ENCODE measurements at places on chromosomes 7 and 10.

- no peak for DNase-seq
Measured at GRCh38 chr10:87691506-87692070, 31.9 kb downstream of the PAPSS2 start.

DNA sequence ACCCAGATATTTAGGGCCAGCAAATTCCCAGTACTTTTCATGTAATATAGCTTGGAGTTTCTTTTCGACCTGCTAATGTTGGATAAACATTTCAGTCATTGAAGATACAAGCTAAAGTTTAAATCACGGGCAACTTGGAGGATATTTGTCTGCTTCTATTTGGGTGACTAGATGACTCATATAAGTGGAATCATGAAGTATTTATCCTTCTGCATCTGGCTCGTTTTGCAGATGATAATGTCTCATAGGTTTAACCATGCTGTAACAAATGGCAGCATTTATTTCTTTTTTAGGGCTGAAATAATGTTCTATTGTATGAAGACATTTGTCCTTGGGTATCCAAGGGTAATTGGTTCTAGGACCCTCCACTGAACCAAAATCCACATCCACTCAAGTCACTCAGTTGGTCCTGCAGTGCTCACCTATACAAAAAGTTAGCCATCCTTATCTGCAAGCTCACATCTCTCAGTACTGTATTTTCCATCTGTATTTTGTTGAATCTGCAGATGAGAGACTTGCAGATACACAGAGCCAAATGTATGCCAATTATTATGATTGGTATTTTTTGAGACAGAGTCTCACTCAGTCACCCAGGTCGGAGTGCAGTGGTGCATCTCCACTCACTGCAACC lies 187.2 kb upstream of the CSTF2T start:
- no peak for DNase-seq

DNA sequence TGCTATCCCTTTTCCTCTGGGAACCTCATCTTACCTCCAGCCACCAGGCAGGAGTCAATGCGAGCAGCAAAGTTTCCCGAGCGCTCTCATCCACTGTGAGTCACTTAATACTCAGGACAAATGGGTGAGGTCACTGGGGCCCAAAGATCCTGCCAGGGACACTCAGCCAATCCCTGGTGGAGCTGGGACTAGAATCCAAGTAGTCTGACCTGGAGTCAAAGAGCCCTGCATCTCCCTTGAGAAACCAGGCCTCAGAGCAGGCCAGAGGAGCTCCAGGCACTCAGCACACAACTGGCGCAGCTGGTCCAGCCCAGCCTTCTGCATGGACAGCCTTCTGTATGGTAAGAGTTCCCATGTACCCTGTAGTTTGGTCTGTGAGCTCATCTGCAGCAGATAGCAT lies 142.3 kb downstream of the MAPK8 start:
- DNase-seq, result no peak

- no peak for DNase-seq
Measured at GRCh38 chr7:66183700-66184099, 21.4 kb upstream of the TPST1 start.

GRCh38 chr7:16634271-16634738 lies 11.2 kb downstream of the ANKMY2 start:
- no peak for DNase-seq

DNA sequence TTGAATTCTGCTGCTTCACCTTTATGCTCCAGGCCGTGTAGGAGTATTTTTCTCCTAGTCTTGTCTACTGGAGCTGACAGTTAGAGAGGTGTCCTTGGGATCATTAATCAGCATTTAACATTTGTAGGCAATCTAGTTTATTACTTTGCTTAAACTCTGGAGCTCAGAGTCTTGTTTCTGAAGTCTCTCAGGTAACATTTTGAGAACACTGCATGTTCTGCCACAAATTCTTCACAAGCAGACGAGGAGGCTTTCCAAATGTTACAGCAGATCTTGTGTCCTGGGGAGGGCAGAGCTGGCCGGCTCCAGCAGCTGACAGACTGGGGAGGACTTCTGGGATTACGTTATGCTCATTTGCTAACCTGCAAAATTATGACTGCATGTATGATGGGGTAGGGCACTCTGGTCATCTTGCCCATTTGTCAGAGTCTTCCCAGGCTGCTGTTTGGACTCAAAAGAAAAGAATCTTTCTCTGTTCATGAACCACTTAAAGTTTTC lies 50.5 kb downstream of the GALNT17 start:
- DNase-seq, result no peak

GRCh38 chr10:118106426-118106825 lies 59.7 kb upstream of the RAB11FIP2 start:
- DNase-seq, result no peak

DNA sequence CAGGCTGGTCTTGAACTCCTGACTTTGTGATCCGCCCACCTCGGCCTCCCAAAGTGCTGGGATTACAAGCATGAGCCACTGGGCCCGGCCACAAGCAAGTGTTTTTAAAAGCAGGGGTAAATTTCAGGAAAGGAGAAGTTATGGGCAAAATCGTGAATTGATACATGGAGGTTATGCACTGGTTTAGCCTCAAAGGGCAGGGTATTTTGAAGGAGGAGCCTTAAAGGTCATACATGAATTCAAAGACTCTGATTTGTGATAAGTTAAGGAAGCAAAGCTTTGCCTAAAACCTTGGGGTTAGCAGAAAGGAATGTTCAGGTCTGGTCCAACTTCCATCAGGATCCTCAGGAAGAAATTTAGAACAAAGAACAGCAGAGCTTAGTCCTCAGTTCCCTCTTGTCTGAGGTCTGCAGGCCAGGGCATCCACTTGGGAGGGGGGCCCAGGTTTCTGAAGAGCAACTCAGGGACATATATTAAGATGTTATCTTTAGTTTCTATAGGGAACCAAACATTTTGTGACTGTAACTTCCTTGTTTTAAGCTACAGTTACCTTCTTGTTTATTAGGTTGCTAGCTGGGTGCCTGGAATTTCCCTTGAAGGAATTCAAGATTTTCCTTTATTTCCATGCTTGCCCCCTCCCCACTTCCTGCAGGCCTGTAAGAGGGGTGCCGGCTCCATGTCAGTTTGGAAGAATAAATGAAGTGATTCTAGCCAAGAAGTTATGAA lies 2.8 kb upstream of the REPIN1 start:
- no peak for DNase-seq

GRCh38 chr7:107007007-107007891 lies 37.3 kb upstream of the PRKAR2B start:
- no peak for DNase-seq

- DNase-seq, result no peak
Measured at GRCh38 chr7:148242294-148242821, 348.2 kb upstream of the C7orf33 start.

- no peak for DNase-seq
Measured at GRCh38 chr10:1538121-1538520, 199.2 kb downstream of the ADARB2 start.

DNA sequence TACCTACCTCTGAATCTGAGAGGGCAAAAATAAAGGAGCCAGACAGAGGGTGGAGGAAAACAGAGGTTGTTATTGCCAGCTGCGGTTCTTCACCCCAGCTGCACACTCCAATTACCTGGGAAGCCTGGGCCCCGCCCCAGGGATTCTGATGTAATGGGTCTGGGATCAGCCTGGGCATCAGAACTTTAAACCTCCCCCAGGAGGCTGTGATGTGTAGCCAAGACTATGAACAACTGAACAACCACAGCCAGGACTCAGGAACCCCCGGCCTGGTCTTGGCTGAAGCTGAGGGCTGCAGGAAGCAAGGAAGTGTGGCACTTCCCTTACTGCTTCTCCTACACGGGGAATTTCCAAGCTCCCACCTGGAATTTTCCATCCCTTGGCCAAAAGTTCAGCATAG lies 89.3 kb downstream of the HIP1 start:
- DNase-seq, result no peak

GRCh38 chr10:127532659-127533058 lies 16.4 kb upstream of the NPS start:
- no peak for DNase-seq

DNA sequence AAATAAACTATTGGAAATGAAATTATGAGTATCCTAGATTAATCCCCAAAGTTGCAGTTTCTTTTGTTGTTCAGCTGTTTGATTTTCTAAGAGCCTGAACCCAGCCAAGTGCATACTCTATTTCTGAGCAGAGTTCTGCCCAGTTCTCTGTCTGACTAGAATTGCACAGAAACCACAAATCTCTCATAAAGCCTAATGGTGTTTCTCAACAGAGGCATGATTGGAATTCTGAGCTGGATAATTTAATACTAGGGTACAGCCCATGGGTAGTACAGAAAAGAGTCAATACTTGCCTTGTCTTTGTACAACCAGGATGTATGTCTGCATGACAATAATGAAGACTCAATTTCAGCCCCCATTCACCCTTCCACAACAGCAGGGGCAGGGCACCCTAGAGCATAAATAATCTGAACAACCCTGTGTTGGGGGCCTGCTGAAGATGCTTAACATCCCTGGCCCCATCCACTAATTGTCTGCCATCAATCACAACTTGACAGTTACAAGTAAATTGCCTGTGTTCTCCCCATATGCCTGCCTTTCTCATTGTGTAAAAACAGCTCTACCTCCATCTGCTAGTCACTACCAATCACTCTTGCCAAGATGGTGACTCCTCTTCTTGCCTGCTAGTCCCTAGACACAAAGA lies 114.4 kb downstream of the NPSR1 start:
- no peak for DNase-seq

- no peak for DNase-seq
Measured at GRCh38 chr10:132167041-132167674, 19.6 kb upstream of the DPYSL4 start.

- DNase-seq, result no peak
Measured at GRCh38 chr7:122677149-122677548, 21.8 kb downstream of the RNF133 start.

DNA sequence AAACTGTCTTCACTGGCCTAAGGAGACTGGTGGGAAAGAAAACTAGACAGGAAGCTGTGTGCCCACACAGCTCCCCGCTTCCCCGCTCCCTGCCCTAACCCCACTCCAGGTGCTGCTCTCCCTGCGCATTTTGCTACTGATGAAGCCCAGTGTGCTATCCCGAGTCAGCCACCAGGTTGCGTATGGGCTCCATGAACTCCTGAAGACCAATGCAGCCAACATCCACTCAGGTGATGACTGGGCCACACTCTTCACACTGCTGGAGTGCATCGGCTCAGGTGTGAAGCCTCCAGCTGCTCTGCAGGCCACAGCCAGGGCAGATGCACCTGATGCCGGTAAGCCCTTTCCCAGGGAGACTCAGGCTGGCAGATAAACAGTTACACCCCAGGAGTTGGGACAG lies 20.3 kb upstream of the NFKB2 start:
- DNase-seq, result no peak

DNA sequence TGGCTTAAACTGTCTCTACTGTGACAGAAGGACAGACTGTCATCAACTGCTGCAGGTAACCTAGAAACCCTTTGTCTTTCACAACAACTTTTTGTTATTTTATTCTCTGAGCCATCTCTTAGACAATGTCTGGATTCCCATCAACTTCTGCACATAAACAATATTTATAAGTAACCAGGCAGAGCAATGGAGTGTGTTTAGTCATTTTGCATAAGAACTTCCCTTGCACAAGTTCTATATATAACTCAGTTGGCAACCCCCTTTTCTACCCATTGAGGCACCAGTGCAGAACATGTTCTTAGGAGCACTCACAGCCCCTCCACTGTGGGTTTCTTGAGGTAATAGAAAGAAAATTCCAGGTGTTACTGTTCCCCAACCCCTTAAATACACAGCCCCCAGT lies 65.0 kb upstream of the IL6 start:
- no peak for DNase-seq

GRCh38 chr7:76397409-76398183 lies 11.9 kb downstream of the SSC4D start:
- peak; percentile 70 for DNase-seq

DNA sequence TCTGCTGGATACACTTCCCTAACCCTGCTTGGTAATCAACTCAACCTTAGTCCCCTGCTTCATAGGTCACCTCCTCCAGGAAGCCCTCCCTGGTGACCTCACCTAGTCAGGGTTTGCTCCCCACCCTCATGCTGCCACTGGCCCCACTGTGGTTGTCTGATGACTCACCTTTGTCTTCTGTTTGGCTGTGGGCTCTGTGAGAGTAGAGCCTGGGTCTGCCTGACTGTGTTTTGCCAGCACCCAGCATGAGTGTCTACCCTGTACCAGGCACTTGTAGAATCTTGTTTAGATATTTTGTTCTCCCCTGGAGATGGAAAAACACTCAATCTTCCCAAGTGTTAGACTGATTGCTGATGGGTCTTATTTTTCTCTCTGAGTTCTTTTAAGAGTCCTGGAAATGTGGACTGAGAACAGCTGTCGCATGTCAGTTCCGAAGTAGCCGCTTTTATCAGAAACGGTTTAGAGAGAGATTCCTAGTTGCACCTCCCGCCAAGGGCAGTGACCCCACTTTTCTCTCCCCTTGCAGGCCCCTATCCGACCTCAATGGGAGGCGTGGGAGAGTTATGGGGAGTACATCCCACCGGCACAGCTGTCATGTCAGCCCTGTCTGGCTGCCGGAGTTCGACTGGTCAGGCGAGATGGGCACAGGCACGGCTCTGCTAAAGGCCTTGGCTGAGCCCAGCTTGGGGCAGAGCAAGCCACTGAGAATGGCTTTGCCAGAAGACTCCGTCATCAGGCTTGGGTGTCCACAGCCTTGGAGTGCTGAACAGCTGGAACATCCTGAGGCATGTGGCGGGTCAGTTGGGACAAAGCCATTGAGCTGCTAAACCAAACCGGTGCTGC lies 134.3 kb downstream of the GRK5 start:
- DNase-seq, result peak; percentile 37

DNA sequence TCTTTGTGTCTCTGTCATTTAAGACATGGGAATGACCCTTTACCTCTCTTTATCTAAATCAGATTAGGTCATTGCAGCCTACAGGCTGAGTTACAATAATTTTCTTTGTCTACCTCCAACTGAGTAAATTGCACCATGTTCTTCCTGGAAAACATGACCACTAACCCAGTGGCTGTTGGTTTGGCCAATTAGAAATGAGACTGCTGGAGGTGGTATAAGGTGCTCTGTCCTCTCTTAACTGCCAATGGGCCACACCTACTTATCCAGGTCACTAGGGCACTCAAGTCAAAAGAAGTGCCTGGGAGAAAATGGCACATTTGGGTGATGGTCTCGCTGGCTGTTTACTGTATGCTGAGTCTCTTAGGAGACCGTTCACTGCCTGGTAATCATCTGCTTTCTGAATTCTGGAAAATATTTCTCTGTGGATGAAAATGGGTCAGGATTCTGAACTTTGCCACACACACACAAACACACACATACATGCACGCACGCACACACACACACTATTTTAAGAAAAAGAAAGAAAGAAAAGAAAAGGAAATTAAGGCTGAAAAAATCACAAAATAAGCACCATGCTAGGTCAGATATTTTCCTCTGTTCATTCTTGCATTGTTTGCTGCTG lies 16.4 kb downstream of the STAMBPL1 start:
- DNase-seq, result no peak

DNA sequence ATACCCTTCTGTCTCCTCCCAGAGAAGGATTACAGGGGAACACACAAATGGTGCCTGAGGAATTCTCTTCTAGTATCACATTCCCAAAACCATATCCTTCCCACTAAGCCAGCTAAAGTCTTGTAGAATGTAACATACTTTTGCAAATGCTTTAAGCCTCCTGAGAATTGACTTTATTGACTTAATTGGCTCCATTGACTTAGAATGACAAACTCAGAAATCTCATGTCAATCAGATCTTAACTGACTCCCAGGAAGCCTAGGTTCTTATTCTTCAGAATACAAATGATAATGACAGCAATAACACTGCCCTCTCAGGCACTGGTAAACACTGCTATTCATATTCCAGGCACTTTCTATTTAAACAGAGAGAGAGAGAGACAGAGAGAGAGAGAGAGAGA lies 356.9 kb upstream of the PRKCQ start:
- no peak for DNase-seq

GRCh38 chr7:101910991-101911799 lies 93.8 kb downstream of the CUX1 start:
- no peak for DNase-seq

GRCh38 chr7:91892821-91893340 lies 12.4 kb upstream of the MTERF1 start:
- DNase-seq, result no peak

Measured in activated CD4-positive, alpha-beta T cell treated with anti-CD3 and anti-CD28 coated beads for 1 hour (primary cell).